ENCODE measurements at places on chromosomes 6 and 20. TPM values are rescaled to one million over a fixed set of nuclear protein-coding genes. Genes with fewer than 3 reads are reported as not detected.
A peak's percentile ranks its signal among the peaks of the same experiment; 100 is the strongest.

MLN gene
- not detected for total RNA-seq

DYNLT2 gene
- total RNA-seq = 1.3 TPM

THEMIS gene
- not detected for total RNA-seq

TMEM200A gene
- total RNA-seq = 1.2 TPM

LHFPL5 gene
- not detected for total RNA-seq

ADGRB3 gene
- 1.4 TPM for total RNA-seq

MMP24 gene
- total RNA-seq = 0.16 TPM

CD2AP gene
- total RNA-seq = 25.1 TPM

JPH2 gene
- 4.3 TPM for total RNA-seq

DNA sequence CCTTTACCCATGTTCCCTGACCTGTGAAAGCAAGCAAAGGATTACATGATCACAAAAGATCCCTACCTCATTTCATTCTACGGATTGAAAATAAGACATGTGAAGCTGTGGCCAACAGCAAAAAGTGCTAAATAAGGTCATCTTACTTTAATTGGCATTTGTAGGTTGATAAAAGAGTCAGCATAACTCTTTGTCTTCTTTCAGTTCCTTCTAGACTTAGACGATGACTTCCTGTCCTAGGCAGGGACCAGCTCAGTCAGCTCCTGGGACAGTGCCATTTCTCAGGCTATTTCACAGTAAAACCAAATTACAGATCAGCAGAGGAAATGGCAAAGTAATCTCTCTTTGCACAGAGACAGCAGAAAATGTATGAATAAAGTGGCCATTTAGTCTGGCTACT, 480.7 kb downstream of the RFPL4B start:
- DNase-seq = no peak

- no peak for DNase-seq
Observed at GRCh38 chr6:80988286-80988685, 764.2 kb downstream of the TENT5A start.

GRCh38 chr6:108974201-108974600, 120.4 kb downstream of the SESN1 start:
- no peak for DNase-seq

- DNase-seq = no peak
Observed at GRCh38 chr20:58839474-58839874, 11.2 kb downstream of the GNAS-AS1 start.

GRCh38 chr6:144630857-144631256, 345.7 kb downstream of the UTRN start:
- no peak for DNase-seq

DNA sequence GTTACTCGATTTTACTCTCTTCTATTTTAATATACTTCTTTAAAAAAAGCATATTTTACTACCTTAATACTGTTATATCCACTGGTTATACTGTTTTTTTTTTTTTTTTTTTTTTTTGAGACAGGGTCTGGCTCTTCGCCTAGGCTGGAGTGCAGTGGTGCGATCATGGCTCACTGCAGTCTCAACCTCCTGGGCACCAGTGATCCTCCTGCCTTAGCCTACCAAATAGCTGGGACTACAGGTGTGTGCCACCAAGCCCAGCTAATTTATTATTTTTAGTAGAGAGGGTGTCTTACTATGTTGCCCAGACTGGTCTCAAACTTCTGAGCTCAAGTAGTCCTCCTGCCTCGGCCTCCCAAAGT, 170.7 kb downstream of the DOK5 start:
- no peak for DNase-seq

DNA sequence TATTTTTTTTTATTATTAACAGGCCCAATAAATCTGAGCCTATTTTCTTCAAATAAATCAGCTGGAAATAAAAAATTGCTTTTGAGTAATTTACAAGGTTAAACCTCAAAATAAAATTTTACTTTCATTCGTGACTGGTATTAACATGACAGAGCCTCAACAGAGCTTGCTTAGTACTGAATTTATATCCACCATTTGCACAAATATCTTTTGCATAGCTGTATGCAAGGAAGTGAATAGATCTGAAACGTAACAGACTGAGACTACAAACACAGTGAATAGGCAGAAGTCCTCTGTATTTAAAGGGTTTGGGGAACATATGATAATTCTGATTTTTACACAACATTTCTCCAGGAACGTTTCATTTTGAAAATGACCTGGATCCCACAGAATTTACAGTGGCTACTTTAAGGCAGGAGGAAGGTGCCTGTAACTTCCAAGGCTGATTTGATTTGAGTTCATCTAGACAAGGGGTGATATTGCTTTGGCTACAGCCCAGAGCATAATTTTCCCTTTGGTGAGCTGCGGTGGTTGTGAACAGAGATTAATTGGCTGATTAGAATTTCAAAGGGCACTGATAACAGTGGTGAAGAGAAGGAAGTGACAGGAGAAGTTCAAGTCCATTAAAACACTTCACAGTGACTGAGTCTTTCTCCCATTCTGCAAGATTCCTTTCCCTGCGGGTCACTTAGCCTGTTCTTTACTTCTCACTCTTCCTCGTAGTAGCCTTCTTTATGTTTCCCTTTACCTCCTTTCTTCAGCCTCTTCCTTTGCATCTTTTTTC, 121.2 kb upstream of the SASH1 start:
- no peak for DNase-seq

GRCh38 chr20:1920252-1920651, 25.0 kb downstream of the SIRPA start:
- DNase-seq = no peak

DNA sequence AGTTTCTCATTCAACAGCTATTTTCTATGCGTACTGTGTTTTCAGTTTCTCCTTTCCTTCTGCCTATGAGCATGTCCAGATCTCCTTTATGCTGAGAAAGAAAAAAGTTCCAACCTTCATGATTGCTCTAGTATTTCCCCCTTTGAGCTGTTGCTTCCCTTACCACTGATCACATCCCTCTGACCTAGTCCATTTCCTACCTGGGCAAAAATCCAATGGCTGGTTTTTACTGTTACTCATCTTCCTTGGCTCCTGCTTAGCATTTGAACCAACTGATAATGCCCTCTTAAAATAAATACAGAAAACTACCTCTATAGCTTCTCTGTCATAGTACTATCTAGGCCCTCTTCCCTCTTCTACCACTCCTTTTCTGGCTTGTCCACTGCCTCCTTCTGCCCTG, 6.0 kb downstream of the RFX6 start:
- DNase-seq = no peak

DNA sequence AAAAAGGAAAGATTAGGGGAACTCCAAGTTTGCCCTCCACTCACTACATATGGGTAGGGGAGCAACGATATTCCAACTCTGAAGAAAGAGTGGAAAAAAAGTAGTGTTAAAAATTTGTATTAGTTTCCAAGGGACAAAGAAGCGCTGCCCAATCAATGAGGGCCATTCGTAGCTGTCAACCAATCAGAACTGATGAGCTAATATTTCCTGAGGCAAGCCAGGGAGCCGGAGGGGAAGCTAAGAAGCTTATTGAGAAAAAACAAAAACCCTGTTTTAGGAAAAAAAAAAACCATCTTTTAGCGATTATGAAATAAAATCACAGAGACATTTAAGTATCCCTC, 59.5 kb downstream of the TRIM38 start:
- no peak for DNase-seq

- DNase-seq = no peak
Observed at GRCh38 chr6:16471910-16472297, 233.5 kb downstream of the GMPR start.

DNA sequence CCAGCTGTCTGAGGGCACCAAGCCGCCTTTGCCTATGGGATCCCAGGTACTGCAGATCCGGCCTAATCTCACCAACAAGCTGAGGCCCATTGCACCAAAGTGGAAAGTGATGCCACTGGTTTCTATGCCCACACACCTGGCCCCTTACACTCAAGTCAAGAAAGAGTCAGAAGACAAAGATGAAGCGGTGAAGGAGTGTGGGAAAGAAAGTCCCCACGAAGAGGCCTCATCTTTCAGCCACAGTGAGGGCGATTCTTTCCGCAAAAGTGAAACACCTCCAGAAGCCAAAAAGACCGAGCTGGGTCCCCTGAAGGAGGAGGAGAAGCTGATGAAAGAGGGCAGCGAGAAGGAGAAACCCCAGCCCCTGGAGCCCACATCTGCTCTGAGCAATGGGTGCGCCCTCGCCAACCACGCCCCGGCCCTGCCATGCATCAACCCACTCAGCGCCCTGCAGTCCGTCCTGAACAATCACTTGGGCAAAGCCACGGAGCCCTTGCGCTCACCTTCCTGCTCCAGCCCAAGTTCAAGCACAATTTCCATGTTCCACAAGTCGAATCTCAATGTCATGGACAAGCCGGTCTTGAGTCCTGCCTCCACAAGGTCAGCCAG, 283.0 kb downstream of the TSHZ2 start:
- DNase-seq = no peak

- DNase-seq = no peak
Observed at GRCh38 chr6:21905531-21905930, 312.0 kb downstream of the SOX4 start.

DNA sequence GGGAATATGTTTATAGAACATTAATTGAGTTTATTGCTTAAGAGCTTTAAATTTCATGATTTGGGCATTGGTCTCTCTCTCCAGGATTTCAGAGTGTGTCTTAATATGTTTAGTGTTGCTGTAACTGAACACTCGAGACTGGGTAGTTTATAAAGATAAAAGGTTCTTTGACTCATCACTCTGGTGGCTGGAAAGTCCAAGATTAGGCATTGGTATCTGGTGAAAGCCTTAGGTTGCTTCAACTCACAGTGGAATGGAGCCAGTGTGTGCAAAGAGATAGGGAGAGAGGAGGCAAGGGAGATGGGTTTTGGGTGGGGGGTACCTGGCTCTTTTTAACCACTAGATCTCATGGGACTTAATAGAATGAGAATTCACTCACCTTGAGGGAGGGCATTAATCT, 35.6 kb upstream of the DTNBP1 start:
- DNase-seq = no peak

DNA sequence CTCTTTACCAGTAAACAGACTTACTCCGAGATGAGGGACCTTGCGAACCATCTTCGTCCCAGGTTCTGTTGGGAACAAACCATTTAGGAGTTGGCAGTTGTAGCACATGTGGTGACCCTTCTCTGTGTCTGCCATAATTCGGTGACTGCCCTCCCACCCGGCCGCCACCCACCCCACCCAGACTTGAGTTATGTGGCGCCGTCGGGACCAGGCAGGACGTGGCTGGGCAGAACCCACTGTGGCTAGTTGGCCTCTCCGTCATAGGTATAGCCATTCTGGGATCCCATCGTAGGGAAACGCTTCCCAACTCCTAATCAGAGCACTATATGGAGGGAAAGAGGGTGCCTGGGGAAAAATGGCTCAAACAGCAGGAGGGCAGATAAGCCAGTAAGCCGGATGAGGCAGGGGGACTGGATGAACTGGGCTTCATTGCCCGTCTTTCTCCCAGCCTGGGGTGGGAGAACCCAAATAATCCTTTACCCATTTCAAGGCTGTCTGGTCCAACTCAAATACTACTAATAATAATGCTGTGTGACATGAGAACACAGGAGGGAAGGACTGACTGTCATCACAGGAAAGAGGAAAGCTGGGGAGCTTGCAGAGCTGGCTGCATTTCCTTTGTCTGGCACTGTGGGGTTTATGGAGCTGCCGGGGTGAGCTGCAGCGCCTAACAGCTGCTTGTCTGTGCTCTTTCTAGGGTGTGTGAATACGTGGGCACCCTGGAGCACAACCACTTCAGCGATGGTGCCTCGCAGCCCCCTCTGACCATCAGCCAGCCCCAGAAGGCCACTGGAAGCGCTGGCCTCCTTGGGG, 73.0 kb upstream of the PBOV1 start:
- no peak for DNase-seq

DNA sequence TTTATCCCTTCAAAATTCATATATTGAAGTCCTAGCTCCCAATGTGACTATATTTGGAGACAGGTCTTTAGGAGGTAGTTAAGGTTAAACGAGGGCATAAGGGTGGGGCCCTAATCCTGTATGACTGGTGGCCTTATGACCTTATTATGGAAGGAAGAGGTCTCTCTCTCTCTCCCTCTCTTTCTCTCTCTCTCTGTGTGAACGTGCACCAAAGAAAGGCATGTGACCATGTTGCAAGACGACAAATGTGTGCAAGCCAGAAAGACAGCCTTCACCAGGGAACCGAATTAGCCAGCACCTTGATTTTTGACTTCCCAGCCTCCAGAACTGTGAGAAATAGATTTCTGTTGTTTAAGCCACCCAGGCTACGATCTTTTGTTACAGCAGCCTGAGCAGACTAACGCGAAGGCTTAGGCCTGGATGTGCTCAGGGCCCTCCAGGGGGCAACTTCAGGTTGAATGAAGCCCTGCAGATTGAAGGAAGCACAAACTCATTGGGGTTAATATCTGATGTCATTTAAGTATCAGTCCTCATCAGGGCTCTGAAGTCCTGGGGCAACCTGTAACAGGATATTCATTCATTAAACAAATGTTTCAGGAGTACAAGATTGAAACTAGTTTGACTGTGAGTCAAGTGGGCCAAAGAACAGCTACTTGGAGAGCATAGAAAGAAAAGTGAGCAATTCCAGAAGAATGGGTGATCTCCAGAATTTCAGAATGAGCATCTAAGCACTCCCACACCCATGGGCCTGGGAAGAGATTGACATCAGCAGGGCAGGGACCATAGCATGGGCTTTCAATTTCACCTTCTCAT, 157.4 kb upstream of the TNFAIP3 start:
- no peak for DNase-seq

GRCh38 chr6:3296078-3296477, 37.3 kb downstream of the PSMG4 start:
- peak; percentile 17 for DNase-seq

DNA sequence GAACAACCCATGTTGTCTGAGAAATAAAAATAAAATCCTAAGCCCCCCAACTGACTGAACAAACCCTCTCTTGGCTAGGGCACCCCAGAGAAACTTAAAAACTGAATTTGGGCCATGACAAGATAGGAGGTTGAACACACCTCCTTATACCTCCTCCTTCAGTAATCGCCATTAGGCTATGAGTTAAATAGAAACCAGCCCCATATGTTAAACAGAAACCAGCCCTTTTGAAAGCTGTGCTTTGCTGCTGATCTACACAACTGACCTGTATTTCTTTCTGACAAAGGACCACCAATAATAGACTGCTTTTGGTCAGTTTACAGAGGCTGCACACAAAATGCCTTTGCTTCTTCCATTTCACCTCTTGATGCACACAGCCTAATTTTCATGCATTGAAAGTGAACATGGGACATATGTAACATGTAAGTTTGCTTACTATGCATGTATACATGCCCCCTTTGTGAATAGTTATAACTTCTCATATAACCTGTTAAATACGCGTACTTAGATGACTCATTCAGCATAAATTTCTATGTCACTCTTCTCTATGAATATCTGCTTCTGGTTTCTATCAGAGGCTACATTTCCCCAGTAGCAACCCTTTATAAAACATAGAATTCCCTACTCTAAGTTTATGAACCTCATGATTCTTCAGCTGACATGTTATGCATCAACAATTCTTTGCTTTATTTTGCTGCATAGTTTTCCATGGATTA, 462.9 kb downstream of the COL12A1 start:
- DNase-seq = no peak
